Midbrain (tissue), 1 donor: ENCODE measurements at places on chromosomes 7 and 10.

DNA sequence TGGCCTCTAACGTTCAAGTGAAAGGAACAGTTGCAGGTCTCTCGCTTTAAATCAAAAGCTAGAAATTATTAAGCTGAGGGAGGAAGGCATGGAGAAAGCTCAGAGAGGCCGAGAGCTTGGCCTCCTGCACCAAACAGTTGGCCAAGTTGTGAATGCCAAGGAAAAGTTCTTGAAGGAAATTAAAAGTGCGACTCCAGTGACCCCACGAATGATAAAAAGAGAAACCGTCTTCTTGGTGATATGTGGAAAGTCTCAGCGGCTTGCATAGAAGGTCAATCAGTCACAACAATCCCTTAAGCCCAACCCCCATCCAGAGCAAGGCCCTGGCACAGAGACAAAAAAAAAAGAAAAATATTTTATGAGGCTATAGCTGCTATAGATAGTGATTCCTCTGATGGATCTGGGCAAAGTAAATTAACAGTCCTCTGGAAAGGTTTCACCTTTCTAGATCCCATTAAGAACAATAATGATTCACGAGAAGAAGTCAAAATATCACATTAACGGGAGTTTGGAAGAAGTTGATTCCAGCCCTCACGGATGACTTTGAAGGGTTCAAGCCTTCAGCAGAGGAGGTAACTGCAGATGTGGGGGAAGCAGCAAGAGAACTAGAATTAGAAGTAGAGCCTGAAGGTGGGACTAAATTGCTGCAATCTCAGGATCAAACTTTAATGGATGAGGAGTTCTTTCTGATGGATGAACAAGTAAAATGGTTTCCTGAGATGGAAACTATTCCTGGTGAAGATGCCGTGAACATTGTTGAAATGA is 42.5 kb upstream of the INPP5A start:
- DNase-seq, result peak; percentile 14

GRCh38 chr10:59907918-59908807 is 1.8 kb upstream of the CCDC6 start:
- peak; percentile 65 for DNase-seq

DNA sequence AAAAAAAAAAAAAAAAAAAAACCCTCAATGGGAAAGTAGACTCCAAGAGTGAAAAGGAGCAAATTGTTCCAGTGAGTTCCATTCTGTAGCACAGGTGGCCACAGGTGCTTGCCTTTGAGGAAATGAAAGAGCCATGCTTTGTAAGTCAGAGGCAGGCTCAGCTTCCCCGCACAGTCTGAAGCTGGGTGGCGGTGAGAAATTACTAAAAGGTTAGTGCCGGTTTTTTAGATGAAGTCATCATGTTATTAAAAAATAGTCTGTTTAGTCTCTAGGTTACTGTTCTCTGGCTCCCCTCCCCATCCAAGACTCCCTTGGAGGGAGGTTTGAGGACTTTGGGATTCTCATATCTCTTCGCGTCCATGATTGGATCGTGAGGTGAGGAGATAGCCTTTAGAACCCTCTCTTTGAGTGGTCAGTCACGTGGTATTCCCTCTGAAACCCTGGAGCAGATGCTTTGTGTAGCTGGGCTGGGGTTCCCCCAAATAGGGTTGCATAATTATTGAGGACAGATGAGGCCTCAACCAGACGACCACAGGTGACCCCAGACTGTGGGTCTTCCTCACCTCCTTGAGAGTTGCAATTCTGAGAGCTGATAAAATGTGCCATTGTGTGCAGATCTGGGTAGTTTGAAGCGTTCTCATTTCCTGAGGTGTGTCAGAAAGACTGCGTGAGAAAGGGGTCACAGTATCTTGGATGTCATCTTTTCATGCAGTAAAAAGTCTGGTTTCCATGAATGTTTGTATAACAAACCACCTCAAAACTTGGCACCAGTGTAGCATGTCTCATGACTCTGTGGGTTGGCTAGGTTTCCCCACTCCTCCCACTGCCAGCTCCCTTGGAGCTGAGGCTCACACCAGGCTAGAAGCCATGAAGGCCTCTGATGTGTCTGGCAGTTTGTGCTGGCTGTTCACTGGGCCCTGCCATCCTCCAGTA is 27.1 kb downstream of the OGDH start:
- DNase-seq, result peak; percentile 30

GRCh38 chr7:128215281-128215680 is 25.8 kb upstream of the LEP start:
- DNase-seq, result no peak

- DNase-seq, result no peak
These were observed 11.3 kb downstream of the GNAI1 start for GRCh38 chr7:80145780-80146422.

DNA sequence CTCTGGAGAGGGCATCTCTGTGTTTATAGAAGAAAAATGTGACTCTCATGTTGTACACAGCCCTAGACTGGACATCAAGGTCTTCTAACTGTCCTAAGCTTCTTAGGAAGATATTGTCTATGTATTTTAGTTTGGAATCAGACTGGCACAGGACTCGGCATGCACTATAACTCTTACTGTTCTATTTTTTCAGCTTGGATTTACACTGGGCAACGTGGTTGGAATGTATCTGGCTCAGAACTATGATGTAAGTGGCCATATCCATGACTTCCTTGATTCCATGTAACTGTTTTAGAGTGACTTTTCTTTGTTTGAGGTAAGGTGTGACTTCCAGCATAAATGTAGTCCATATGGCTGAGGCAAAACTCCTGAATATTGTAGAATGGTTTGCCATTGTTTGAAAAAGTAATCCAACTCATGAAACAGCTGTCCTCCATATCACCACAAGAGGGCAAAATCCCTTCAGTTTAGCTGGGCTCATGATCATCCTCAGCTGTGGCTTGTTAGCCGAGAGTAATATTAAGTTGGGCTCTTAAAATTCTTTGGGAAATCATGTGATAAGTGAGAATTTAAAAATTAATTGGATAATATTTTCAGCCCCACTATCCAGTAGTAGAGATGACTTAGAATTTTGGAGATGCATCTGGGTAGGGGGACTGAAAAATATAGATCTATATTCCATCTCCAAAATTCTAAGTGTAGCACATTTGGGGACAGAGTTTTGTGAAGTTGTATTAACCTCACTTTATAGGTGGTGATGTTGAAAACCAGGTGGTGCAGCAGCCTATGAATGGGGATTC is 10.4 kb downstream of the STMP1 start:
- peak; percentile 51 for DNase-seq

DNA sequence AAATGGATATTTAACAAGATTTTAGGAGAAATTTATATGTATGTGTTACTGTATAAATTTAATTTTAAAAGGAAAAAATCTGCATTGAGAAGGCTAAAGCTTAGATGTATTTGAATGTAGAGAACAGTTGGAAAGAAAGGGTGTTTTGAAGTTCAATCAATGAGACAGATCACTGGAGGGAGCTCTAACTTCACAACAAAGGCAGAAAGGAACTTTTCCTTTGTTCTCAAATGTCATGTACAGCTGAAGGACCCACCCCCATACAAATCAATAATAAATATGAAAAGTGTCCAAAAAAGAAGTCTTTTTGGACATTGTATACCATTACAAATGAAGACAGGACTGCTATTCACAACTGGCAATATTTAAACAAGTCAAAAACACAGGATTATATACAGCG is 403.4 kb downstream of the DNAJB9 start:
- DNase-seq, result no peak

DNA sequence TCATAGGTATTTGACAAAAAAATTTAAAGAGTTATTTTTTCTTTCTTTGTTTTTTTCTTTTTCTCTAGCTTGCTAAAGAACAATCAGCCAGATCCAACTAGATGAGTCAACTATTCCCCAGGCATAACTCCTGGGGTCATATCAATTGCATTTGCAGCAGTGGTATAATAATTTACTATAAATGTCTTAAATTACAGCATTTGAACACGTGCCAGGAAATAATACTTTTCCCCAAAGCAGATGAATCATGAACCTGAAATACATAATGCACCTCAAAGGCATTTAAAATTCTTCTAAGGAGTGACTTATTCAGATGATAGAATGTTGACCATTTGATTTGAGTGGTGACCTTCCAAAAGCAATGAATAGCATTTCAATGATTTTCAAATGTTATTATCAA is 190.1 kb downstream of the LRRTM3 start:
- no peak for DNase-seq

- DNase-seq, result no peak
These were observed 74.2 kb downstream of the RHOBTB1 start for GRCh38 chr10:60869652-60870415.

DNA sequence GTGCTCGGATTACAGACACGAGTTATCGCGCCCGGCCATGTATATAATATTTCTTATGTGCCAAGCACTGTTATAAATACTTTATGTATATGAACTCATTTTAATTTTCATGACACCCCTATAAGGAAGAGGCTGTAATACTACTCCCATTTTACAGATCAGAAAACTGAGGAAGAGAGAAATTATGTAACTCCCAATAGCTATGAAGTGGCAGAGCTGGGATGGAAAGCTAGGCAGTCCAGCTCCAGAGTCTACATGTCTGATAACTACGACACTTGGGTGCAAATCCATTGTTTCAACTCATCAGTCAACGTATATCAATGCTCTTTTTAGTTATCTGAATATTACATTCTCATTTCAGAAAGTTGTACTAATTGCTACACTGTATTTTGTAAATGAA is 17.0 kb downstream of the PDK4 start:
- DNase-seq, result no peak

- DNase-seq, result no peak
These were observed 171.7 kb downstream of the KCND2 start for GRCh38 chr7:120444650-120445049.

GRCh38 chr10:132958883-132959558 is 16.7 kb upstream of the CFAP46 start:
- no peak for DNase-seq

GRCh38 chr7:55155351-55156117 is 136.7 kb downstream of the EGFR start:
- DNase-seq, result no peak

GRCh38 chr7:142785841-142786250 is 15.1 kb downstream of the PRSS2 start:
- no peak for DNase-seq

GRCh38 chr7:156475666-156476065 is 164.9 kb upstream of the RNF32 start:
- no peak for DNase-seq

- DNase-seq, result no peak
These were observed 223.9 kb upstream of the GLI3 start for GRCh38 chr7:42460933-42461332.

- no peak for DNase-seq
These were observed 372.4 kb downstream of the SUGCT start for GRCh38 chr7:40507166-40507565.

- DNase-seq, result no peak
These were observed 161.7 kb upstream of the TPK1 start for GRCh38 chr7:144997512-144997911.

- no peak for DNase-seq
These were observed 145.4 kb downstream of the LRRC4 start for GRCh38 chr7:127885843-127886242.

GRCh38 chr10:24891823-24892222 is 60.6 kb downstream of the PRTFDC1 start:
- no peak for DNase-seq

- DNase-seq, result no peak
These were observed 27.4 kb downstream of the COL1A2 start for GRCh38 chr7:94422136-94422535.

DNA sequence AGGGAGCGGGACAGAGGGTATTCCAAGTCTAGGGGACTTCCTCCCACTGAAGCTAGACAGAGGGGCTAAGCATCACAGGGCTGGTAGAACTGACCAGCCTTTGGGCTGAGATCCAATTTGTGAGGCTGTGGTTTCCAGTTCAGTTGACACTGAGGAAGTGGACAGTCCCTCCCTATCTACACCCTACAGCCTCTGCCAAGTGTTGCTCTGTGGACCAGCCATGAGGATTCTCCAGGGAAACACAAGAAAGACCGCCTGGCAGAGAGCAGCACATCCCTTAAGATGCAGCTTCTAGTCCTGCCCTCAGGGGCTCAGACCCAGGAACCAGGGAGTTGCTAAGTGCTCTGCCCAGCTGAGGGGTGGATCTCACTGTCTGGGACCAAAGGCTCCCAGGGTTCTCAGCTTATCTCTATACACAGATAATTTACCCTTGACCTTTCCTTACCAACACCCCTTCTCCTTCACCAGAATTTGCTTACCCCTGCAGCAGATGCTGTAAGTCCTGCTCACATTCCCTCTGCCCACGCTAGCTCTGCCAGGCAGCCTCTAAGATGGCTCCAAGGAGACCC is 252.0 kb downstream of the SKIDA1 start:
- no peak for DNase-seq

GRCh38 chr7:139798221-139798620 is 20.4 kb upstream of the HIPK2 start:
- DNase-seq, result no peak

GRCh38 chr10:127254276-127254675 is 57.9 kb upstream of the INSYN2A start:
- no peak for DNase-seq

GRCh38 chr7:27166531-27167505 is 1.5 kb upstream of the HOXA9 start:
- no peak for DNase-seq

DNA sequence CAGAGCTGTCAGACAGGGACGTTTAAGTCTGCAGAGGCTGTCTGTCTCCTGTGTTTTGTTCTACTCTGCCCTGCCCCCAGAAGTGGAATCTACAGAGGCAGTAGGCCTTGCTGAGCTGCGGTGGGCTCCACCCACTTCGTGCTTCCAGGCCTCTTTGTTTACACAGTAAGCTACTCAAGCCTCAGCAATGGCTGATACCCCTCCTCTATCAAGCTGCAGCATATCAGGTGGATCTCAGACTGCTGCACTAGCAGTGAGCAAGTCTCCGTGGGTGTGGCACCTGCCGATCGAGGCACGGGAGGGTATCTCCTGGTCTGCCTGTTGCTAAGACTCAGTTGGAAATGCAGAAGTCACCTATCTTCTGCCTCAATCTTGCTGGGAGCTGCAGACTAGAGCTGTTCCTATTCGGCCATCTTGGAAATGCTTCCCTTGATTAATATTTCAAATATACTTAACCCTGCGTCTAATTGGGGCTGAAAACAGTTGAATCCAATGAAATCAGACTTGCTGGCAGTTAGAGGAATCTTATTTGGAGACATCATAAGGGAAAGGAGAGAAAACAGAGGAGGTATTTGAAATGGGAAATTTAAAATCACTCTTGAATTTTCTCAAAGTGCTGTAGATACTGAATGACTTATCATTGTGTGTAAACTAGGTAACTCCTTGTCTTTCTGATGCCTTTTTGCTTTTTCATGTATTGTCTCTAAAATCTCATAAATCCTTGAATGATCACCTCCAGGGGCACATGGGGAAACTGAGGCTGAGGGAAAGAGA is 13.8 kb upstream of the CYP3A5 start:
- DNase-seq, result no peak

GRCh38 chr7:105643384-105643783 is 62.1 kb upstream of the EFCAB10 start:
- no peak for DNase-seq

GRCh38 chr10:61890881-61891409 is 10.6 kb upstream of the ARID5B start:
- no peak for DNase-seq

DNA sequence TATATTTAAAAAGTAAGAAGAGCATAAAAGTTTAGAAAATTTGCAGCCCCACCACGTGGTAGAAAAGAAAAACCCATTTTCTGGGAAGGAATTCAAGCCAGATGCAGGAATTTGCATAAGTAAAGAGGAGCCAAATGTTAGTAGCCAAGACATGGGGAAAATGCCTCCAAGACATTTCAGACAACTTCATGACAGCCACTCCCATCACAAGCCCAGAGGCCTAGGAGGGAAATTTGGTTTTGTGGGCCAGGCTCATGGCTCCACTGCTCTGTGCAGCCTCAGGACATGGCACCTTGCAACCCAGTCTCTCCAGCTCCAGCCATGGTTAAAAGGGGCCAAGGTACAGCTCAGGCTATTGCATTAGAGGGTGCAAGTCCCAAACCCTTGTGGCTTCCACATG is 411.9 kb downstream of the THSD7A start:
- DNase-seq, result no peak
